ENCODE measurements at places on chromosomes 11 and 22. TPM values are rescaled to one million over a fixed set of nuclear protein-coding genes. Genes with fewer than 3 reads are reported as not detected.

GRCh38 chr22:23282986-23283385 lies 102.7 kb downstream of the BCR start:
- DNase-seq: no peak
- H3K27ac ChIP-seq: no peak overlapping the region
- peaks cover 4% of the 10 kb centered on the region for H3K36me3 ChIP-seq
- no peak overlapping the region for H3K4me3 ChIP-seq
- no peaks in the 10 kb centered on the region for H3K4me1 ChIP-seq
- no peaks in the 10 kb centered on the region for H3K27me3 ChIP-seq

- H3K27ac ChIP-seq: no peak overlapping the region
- no peaks in the 10 kb centered on the region for H3K27me3 ChIP-seq
- H3K4me1 ChIP-seq: peaks cover 10% of the 10 kb centered on the region
- H3K36me3 ChIP-seq: no peaks in the 10 kb centered on the region
- H3K4me3 ChIP-seq: no peak overlapping the region
Measured at GRCh38 chr11:128837627-128838026, 29.5 kb downstream of the KCNJ1 start.

DNA sequence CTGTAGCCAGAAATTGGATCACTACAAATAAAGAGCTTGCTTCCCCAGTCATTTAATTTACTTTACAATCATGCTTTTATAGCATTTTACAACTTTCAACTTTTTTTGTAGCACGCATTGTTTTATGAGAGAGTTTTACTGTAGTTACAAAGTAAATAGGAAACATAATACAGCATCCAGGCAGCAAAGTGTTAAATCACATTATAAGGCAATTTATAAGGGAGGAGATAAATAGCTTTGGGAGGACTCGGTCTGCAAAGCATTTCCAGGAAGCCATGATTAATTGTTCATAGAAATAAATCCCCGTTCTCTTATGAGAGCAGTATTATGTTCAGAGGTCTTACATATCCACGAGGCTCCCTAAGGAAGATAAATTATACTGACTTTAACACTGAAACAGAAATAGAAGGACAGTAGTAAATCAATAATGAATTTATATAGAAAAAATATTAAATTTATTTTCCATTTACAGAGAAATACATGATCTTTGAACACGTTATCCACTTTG lies 792.6 kb upstream of the RAG2 start:
- H3K27ac ChIP-seq: no peak overlapping the region
- H3K36me3 ChIP-seq: no peaks in the 10 kb centered on the region
- no peak overlapping the region for H3K4me3 ChIP-seq
- H3K27me3 ChIP-seq: no peaks in the 10 kb centered on the region
- no peak for DNase-seq

- H3K27ac ChIP-seq: no peak overlapping the region
- no peak for DNase-seq
- no peaks in the 10 kb centered on the region for H3K36me3 ChIP-seq
- H3K4me3 ChIP-seq: no peak overlapping the region
- peaks cover 6% of the 10 kb centered on the region for H3K4me1 ChIP-seq
Measured at GRCh38 chr11:73667891-73668290, 21.5 kb downstream of the PLEKHB1 start.

DNA sequence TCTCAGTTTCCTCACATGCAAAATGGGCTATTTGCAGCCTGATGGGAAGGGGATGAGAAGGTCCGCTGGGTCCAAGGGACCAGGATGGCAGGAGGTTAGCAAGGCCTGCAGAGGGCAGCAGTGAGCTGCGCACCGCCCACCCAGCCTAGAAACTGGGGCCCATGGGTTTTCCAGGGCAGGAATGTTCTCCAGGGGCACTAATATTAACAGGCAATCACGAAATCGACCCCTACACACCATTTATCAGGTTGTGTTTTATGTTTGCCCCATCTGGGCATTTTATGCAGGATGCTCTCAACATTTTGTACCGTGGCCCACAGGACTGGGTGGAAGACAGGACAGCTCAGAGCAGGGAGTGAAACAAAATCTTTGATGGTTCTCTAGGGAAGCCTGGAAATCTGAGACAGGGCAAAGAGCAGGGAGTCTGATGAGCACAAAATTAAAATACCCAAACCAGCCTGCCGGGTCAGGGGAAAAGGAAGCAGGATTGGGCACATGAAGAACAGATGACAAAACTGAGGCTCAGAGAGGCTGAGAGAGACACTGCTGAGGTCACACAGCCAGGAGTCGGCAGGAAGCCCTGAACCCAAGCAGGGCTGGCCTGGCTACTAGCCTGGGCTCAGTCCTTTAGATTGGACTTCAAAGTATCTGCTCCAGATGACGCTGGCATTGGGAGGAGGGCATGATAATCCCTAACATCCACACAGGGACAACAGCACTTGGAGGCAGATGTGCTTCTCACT lies 1.6 kb upstream of the BCR start:
- H3K27me3 ChIP-seq: no peaks in the 10 kb centered on the region
- DNase-seq: peak; percentile 82
- no peaks in the 10 kb centered on the region for H3K36me3 ChIP-seq
- no peak overlapping the region for H3K4me3 ChIP-seq
- no peak overlapping the region for H3K27ac ChIP-seq

- H3K4me1 ChIP-seq: no peaks in the 10 kb centered on the region
- DNase-seq: no peak
- H3K4me3 ChIP-seq: no peak overlapping the region
- no peak overlapping the region for H3K27ac ChIP-seq
- no peaks in the 10 kb centered on the region for H3K27me3 ChIP-seq
- no peaks in the 10 kb centered on the region for H3K36me3 ChIP-seq
Measured at GRCh38 chr11:113269636-113270035, 44.7 kb upstream of the TTC12 start.

- no peak for DNase-seq
- H3K4me1 ChIP-seq: no peaks in the 10 kb centered on the region
- no peaks in the 10 kb centered on the region for H3K36me3 ChIP-seq
- H3K27ac ChIP-seq: no peak overlapping the region
Measured at GRCh38 chr11:60274416-60274815, 6.0 kb upstream of the MS4A4A start.

GRCh38 chr22:24198682-24199052 lies 17.4 kb downstream of the SUSD2 start:
- peaks cover 70% of the 10 kb centered on the region for H3K4me1 ChIP-seq
- no peaks in the 10 kb centered on the region for H3K36me3 ChIP-seq
- H3K27ac ChIP-seq: peak overlapping the region; percentile 73
- H3K27me3 ChIP-seq: no peaks in the 10 kb centered on the region

DNA sequence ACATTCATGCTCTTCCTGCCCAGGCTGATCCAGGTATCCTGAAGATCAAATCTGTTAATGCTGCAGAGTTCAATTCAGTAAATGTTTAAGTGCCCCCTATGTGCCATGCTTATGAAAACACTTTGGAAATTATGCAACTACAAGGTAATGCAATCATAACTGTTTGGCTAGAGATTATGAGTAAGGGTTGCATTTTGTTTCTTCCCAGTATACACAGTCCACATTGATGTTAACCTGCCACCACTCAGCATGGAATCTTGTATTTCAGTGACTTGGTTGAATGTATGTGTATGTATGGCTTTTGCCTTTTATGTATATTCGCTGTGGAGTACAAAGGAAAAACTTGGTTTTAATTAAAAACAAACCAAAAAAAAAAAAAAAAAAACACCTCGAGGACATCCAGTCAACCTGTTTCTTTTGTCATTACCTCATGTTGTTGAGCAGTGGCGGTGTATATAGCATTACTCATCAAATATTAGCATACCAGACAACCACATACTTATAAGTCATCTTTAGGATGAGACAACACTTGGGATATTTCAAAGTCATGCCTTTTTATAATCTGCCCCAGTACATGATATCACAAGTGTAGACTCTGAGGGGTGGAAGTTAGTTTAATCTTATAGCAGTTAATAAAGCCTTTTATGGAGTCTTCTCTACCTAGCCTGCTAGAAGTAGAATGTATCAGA lies 86.1 kb upstream of the HORMAD2 start:
- no peaks in the 10 kb centered on the region for H3K36me3 ChIP-seq
- no peak for DNase-seq
- no peaks in the 10 kb centered on the region for H3K27me3 ChIP-seq
- H3K27ac ChIP-seq: no peak overlapping the region

DNA sequence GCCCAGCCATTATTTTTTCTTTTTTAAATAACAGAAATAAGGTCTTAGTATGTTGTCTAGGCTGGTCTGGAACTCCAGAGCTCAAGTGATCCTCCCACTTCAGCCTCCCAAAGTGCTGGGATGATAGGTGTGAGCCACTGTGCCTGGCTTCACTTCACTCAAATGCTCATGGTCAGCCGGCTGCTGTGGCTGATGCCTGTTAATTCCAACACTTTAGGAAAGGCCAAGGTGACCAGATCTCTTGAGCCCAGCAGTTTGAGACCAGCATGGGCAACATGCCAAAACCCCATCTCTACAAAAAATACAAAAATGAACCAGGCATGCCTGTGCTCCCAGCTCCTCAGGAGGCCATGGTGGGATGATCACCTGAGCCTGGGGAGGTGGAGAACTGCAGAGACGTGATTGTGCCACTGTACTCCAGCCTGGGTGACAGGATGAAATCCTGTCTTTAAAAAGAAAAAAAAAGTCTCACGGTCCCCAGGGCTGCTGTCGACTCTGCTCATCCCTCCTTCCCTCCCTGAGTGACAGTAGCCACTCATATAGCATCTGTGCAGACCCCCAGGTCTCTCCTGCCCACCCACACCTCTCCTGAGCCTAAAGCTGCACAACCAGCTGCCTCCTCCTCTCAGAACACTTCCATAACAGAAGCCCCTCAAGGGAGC lies 3.6 kb downstream of the YDJC start:
- H3K36me3 ChIP-seq: peaks cover 4% of the 10 kb centered on the region
- no peak for DNase-seq
- H3K4me3 ChIP-seq: no peak overlapping the region
- no peak overlapping the region for H3K27ac ChIP-seq
- no peaks in the 10 kb centered on the region for H3K27me3 ChIP-seq

USP2 gene
- 14.4 TPM for total RNA-seq

ZPR1 gene
- total RNA-seq: 194 TPM

DGCR6 gene
- total RNA-seq: 3.8 TPM

CD3G gene
- total RNA-seq: 0.32 TPM

CEP126 gene
- 4.6 TPM for total RNA-seq

SEPTIN3 gene
- total RNA-seq: 2.2 TPM

OR4A16 gene
- total RNA-seq: not detected

PTPRJ gene
- total RNA-seq: 9.7 TPM

SERPIND1 gene
- 1.3 TPM for total RNA-seq

YWHAH gene
- total RNA-seq: 128 TPM
